ENCODE measurements at places on chromosomes 5 and 9.

- DNase-seq: no peak
These were observed 25.4 kb downstream of the BOD1 start for GRCh38 chr5:173591056-173591514.

DNA sequence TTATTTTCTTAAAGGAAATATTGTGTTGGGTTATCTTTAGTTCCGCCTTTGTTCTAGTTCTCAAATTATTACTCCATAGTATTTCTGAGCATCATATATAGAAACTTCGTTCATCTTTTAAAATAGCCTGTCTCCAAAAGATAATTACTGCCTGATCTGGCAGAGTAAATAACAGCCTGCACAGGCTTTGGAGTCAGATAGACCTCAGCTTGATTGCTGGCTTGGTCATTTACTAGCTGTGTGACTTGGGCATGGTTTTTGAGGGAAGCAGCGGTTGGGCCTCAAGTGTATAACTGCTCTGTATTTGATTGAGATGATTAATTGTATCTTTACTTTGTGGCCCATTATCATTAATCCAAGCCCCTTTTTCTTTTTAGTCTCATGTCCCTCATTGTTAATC, 50.1 kb downstream of the FBXO38 start:
- DNase-seq: no peak

DNA sequence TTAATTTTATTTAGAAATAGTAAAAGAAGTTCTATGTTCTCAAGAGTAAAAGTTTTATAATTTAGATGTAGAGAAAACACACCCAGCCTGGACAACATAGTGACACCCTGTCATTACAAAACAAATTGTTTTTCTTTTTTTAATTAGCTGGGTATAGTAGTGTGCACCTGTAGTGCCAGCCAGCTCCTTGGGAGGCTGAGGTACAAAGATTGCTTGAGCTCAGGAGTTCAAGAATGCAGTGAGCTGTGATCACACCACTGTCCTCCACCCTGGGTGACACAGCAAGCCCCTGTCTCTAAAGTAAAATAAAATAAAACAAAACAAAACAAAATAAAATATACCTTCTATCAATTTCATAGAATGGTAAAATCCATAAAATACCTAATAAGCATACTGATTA, 1017.8 kb upstream of the DMAC1 start:
- no peak for DNase-seq

DNA sequence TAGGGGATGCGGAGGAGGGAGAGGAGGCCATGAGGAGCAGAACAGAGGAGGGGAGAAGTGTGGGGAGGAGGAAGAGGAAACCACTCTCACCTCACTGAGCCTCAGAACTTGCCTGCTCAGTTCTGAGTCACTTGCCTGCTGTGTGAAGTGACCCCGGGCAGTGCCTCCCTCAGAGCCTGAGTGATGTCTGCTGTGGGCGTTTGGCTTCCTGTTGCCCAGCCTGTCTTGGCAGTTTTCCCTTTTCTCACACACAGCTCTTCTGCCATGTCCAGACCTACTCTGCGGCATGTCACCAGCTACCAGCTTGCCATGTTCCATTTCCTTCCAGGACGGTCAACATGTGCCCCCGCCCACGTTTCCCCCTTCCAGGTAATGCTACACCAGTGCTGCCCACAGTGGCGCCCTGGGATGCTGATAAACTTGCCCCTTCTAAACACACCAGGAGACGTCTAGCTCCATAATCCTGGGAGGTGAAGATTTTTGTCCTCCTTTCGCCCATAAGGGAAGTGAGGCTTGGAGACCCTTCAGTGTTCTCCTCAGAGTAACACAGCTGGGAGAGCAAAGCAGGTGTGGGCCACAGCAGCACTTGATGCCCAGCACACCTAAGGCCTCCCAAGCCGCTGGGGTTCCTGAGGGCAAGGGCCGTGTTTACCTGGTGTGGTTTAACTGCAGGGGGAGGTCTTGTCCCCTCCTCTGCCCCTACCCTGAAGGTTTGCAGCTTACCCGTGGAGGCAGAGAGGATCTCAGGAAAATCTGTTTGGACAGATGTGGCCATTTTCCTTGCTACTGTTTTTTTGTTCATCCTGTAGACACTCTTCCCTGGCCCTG, 63.8 kb upstream of the RNF130 start:
- DNase-seq: no peak

DNA sequence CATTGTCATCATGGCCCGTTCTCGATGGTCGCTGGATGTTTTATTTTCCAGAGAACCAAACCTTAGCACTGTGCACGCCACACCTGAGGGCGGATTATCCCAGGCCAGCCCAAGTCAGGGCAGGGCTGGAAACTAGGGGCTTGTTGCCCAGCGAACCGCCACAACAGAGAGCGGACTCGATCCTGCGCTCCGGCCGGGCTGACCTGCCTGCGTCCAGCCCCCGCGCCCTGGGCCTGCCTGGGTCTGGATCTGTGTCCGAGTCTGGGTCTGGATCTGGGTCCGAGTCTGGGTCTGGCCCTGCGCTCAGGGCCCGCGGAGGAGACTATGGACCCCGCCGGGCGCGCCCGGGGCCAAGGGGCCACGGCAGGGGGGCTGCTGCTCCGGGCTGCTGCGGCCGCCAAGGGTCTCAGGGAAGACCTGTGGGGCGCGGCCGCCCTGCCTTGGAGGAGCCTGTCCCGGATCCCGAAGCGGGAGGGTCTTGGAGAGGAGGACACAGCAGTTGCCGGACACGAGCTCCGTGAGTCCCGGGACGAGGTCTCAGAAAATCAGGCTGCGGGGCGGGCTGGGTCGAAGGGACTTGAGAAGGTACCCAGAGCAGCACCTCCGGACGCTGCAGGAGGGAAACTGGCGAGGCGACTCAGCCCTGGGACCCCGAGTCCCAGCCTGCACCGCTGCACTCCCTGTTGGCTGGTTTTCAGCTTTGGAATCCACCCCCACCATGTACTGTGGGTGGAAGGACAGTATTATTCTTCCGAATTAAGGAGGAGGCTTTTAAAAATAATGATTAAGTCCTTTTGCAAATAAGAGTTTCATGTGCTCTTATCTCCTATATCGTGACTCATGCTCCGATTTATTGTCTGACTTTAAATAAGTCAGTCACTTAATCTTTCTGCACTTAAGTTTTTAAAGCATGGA, at the start of gene ANKDD1B:
Gene ANKDD1B (plus strand): TSS at position 143 of the 915 bp plus-strand sequence. CDS start 182 bp downstream, at position 325.
- DNase-seq: no peak

GRCh38 chr5:58491216-58491892, at the start of gene GAPT:
TSS of gene GAPT (plus strand) at chr5:58491435. CDS start at chr5:58494537, 3,102 bp downstream.
- DNase-seq: no peak

DNA sequence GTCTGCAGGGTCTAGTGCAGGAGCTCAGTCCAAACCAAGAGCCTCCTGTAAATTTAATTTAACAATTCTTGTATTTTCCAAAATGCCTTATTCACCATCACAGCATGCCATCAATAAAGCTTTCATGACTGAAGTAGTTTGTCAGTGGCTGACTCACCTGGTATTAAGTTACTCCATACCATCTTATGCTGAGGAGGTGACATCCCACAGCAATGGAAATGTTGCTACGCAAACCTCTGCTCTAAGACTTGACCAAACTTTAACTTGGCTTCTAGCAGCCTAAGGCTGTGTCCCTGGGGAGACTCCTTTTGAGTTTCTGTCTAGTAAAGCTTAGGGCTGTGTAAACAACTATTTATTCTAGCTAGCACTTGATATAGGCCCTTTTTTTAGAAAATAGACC, 1231.3 kb upstream of the CDH18 start:
- DNase-seq: no peak

- DNase-seq: no peak
These were observed 1.5 kb upstream of the RASGRF2 start for GRCh38 chr5:80958616-80959015.

GRCh38 chr9:88270413-88270812, 117.8 kb upstream of the SPIN1 start:
- DNase-seq: no peak

DNA sequence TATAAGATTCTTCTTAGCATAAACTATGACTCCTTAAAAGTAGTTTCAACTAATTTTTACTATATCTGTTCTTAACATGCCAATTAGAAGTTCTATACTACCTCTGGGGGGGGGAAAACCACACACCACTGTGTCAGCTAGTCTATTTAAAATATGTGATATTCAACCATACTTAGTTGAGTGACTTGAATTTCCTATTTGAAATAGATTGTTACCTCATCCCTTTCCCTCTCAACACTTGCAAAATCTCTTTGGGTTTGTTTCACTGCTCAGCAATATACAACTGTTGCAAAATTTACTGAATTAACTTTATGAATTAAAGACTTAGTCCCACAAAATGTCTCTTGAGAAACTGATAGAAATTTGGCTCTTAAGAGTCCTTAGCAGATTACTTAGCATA, 151.1 kb upstream of the POU5F2 start:
- no peak for DNase-seq

DNA sequence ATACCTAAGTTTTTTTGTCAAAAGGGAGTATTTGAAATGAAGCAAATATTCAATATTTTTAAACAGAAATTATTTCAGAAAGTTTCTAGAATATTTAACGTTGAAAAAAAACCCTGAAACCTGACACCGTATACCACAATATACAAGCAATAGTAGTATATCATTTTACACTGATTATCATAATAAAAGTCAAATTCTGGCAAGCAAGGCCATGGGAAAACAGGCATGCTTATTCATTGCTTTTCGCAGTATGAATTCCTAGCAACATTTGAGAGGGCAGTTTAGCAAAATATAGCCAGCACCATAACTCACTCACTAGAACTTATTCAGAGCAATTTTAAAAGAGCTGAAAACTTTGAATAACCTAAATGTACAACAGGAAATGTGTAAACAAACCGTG, 46.1 kb downstream of the ERAP1 start:
- DNase-seq: no peak

DNA sequence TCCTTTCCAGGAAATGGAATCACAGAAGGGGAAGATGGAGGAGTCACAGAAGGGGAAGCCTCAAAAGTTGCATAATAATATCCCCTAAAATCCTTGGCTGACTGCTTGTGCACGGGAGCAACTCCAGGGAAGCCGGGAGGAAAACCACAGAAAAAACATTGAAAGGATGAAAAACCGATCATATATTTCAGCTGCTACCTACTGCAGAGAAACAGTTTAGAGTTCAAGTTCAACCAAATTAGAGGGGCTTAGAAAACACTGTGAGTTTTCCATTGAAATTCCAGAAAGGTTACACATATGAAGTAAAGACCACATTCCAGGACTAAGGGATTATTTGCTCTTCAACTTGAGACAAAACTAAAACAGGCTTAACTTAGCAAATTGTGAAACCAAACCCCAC, 37.6 kb upstream of the MTAP start:
- DNase-seq: no peak

GRCh38 chr5:137613554-137614265, 114.6 kb upstream of the SPOCK1 start:
- no peak for DNase-seq

DNA sequence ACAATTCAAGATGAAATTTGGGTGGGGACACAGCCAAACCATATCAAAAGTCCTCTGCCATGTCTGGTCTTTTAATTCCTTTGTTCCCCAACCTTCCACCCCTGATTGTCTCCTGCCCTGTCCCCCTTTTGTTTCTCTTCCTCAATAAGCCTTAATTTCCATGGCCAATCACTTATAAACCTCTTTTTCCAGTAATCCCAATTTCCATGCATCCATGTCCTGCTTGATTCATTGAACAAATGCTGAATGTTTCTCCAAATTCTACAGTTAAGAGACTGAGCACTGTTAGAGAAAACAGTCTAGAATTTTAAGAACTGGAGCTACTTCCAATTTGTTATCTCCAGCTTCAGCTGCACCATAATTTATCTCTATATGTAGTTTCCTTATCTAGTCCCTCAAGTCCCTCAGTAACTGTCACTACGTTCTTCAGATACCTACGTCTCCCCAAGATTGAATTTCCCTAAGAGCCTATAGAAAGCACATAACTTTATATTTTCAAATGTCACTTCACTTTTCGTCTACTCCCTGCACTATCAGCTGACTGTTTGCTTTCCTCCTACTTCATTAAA, 34.2 kb downstream of the TARS1 start:
- DNase-seq: no peak

DNA sequence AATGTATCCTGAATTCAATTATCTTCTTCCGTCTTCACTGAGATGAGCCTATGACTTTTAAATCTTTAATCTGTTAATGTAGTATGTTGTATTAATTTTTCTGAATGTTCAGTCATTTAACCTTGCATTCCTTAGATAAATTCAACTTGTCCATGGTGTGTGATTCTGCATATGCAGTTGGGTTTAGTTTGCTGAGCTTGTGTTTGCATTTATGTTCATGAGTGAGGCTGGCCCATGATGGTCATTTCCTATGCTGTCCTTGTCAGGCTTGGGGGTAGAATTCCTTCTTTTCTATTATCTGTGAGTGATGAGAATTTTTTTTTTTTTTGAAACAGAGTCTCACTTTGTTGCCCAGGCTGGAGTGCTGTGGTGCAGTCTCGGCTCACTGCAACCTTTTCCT, 131.8 kb upstream of the COL5A1 start:
- DNase-seq: no peak

DNA sequence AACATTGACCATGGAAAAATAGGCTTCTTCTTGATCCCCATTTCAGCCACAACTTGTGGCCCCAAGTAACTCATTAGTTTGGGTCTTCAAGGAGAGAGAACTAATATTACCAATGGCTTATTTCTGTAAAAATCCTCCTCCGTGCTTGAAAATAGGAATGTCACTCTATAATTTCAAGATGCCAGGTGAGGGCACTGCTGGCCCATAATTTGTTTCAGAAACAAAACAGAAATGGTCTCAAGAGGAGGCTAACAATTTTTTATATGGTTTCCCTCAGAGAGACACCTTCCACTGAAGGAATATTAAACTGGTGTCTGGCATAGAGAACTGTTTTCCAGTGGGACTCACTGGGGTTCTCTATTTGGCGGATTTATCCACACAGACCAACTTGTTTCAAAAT, 437.0 kb upstream of the TRPC7 start:
- no peak for DNase-seq

DNA sequence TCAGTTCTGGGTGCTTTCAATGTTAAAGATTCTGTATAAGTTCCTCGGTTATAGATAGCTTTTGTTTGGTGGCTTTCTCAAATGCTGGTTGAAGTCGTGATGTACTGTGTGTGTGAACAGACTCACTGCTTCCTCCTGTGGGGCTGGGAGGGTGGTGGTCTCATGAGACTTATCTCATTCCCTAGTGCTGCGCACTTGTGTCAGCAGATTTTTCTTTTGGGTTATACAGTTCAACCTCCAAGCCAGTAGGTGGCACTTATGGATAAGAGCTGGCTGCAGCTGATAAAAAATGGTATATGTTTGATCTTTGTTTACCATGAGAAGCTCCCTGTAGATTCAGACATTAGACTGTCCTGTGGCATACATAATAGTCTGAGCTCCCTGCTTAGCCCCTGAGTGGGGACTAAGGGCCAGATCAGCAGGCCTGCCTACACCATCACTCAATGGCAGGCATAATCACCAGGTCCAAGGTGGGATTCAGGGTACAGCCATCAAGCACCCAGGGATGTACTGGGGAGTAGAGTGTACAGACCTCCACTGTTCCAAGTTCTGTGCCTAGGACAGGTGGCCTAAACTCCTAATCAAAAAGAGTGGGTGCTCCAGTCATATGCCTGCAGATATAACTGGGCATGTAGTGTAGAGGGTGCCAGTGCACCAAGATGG, 174.2 kb downstream of the OXCT1 start:
- DNase-seq: no peak

- DNase-seq: no peak
These were observed 81.6 kb downstream of the RAI14 start for GRCh38 chr5:34737731-34738130.

GRCh38 chr9:89929315-89929672, 324.5 kb downstream of the GADD45G start:
- no peak for DNase-seq

All from activated T-helper 9 cell treated with anti-CD3 and anti-CD28 coated beads, Interleukin-2, amount 50 U/mL, for 16 hours (primary cell).